IMR-90 (cell line): ENCODE measurements at places on chromosomes 1 and 21. TPM values are rescaled to one million over a fixed set of nuclear protein-coding genes. Genes with fewer than 3 reads are reported as not detected.

CRTC2 gene
- 1.9 and 2.7 TPM in 2 replicates for total RNA-seq

DNA sequence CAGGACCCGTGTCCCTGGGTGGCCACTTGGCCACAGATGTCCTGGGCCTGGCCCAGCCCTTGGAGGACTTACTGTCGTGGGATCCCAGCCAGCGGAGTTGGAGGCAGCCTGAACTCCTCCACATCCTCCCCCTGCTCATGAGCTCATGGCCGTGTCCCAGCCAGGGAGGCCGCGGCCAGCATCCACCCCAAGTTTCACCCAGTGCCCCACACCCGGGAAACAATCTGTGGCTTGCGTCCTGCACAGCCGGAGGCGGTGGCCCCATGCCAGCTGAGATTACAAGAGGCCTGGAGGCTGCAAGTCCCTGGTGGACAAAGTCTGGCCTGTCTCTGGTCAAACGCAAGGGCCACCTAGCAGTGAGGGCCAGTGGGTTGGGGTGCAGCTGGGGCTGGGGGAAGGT, 27.5 kb upstream of the TMEM52 start:
- DNase-seq = peak; percentile 7
- H3K4me1 ChIP-seq = no peaks in the 10 kb centered on the region
- peaks cover 36% of the 10 kb centered on the region for H3K27me3 ChIP-seq
- H3K27ac ChIP-seq = no peak overlapping the region
- H3K36me3 ChIP-seq = no peaks in the 10 kb centered on the region
- H3K4me3 ChIP-seq = no peak overlapping the region

- no peak overlapping the region; the same call in 1 of the 2 replicates for H3K27ac ChIP-seq
- peaks cover 18% of the 10 kb centered on the region for H3K4me1 ChIP-seq
- no peak for DNase-seq
- no peaks in the 10 kb centered on the region for H3K36me3 ChIP-seq
These were observed 18.5 kb upstream of the SAMD11 start for GRCh38 chr1:905071-905749.

MIXL1 gene
- not detected in 2 replicates for total RNA-seq

S100A1 gene
- 0.18 TPM in 1 of 2 replicates, not detected in the other for total RNA-seq

CA14 gene
- total RNA-seq = not detected in 2 replicates

DNA sequence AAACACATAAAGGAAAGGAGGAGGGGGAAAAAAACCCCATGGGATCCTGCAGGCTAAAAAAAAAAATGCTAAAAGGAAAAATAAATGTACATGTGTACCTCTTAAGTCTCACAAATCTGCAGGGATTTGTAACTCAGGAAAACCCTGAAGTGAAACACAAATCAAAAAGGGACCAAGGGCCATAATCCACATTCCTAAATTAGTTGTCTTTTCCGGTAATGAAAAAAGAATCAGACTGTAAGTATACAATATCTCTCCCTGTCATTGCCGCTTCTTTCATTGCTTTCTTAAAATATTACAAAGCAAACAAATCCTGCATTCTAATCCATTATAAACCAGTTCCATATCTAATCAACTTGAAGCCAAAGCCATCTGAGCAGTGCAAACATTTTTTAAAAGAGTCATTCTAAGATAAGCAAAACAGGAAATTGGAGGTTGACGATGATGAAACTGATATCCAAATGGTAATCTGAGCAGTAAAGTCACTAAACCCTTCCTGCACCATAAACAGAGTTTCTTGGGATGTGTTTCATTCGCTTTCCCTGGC, 58.7 kb upstream of the SIM2 start:
- DNase-seq = peak; percentile 23
- H3K27ac ChIP-seq = no peak overlapping the region
- peaks cover 5% of the 10 kb centered on the region; the same call in 1 of the 2 replicates for H3K27me3 ChIP-seq
- H3K4me3 ChIP-seq = no peak overlapping the region

DNA sequence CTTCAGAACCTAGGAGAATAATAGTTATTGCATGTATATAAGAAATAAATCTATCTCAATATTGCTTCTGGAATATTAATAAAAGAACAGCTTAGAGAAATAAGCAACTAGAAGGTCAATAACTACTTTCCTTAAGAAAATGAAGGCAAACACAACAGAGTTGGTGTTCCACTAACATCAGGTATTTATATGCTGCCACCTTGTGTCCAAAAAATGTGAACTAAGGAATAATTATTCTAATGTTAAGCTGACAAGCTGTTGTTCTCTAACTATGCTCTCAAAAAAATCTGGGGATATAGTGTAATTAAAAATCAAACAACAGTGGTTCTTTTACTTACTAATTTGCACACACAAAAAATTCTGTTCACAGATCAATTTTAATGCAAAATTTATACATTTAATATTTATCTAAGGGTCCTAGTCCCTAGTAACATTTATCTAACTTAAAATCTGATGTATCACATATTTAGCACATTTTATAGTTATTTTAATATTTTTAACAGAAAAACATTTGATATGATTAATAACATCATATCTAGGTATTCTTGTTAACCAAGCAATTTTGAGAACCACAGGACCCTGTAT, 39.6 kb downstream of the UCHL5 start:
- no peak overlapping the region for H3K4me3 ChIP-seq
- no peak overlapping the region for H3K27ac ChIP-seq
- peak; percentile 64 for DNase-seq
- no peaks in the 10 kb centered on the region for H3K27me3 ChIP-seq
- peaks cover 1% of the 10 kb centered on the region; the same call in 1 of the 2 replicates for H3K36me3 ChIP-seq
- H3K4me1 ChIP-seq = no peaks in the 10 kb centered on the region

GRCh38 chr21:33648555-33648954, 6.3 kb downstream of the ITSN1 start:
- H3K36me3 ChIP-seq = no peaks in the 10 kb centered on the region; the same call in 1 of the 2 replicates
- H3K27me3 ChIP-seq = no peaks in the 10 kb centered on the region
- DNase-seq = no peak
- no peak overlapping the region for H3K4me3 ChIP-seq
- H3K27ac ChIP-seq = no peak overlapping the region

DNA sequence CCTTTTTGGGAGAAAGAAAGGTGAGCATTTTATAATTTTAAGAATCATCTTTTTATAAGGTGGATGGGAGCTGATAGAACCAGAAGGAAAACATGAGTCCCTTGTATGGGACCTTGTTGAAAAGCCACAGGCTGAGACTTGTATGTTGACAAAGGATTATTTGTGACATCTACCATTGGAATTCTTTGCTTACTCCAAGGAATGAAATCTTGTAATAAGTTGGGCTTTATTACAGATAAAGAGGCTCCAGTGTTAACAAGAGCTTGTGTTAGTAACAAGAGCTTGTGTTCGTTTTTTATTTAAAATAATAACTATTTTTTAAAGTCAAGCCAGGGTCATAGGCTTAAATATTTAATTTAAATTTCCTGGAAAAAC, 201.1 kb upstream of the CHRM3 start:
- H3K4me1 ChIP-seq = no peaks in the 10 kb centered on the region
- H3K27me3 ChIP-seq = no peaks in the 10 kb centered on the region
- H3K36me3 ChIP-seq = no peaks in the 10 kb centered on the region
- DNase-seq = no peak
- no peak overlapping the region for H3K4me3 ChIP-seq

OR2L2 gene
- not detected in 2 replicates for total RNA-seq

DNA sequence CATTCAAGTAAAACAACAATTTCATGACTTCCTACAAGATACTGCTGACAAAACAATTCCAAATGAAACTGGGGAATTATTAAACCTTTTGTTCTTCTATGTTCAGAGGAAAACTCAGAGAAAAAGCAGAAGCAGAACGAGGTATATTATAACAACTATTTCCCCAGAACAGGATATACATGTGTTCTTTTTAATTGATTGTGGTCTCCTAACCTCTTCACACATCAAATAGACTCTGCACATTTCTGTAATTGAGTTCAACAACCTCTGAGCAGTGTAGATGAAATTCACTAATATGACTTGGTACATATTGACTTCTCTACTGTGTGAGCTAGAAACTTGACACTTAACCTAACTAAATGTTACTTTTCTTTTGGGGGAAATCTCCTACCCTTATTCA, 584.2 kb downstream of the NEGR1 start:
- no peak overlapping the region for H3K4me3 ChIP-seq
- H3K27ac ChIP-seq = no peak overlapping the region
- H3K4me1 ChIP-seq = no peaks in the 10 kb centered on the region
- no peak for DNase-seq
- no peaks in the 10 kb centered on the region for H3K27me3 ChIP-seq

DNA sequence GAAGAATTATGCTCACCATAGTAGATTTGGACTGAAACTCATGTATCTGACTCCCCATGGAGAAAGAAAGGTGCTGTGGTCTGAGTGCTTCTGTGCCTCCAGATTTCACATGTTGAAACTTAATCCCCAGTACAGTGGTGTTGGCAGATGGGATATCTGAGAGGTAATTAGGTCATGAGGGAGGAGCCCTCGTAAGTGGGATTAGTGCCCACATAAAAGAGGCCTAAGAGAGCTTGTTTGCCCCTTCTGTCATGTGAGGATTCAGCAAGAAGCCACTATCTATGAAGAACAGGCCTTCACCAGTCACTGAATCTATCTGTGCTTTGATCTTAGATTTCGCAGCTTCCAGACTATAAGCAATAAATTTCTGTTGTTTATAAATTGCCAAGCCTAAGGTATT, 150.1 kb downstream of the PLPP3 start:
- H3K27me3 ChIP-seq = no peaks in the 10 kb centered on the region
- DNase-seq = no peak
- H3K36me3 ChIP-seq = no peaks in the 10 kb centered on the region
- H3K4me3 ChIP-seq = no peak overlapping the region
- H3K4me1 ChIP-seq = peaks cover 4% of the 10 kb centered on the region; the same call in 1 of the 2 replicates

- H3K4me1 ChIP-seq = no peaks in the 10 kb centered on the region
- no peak for DNase-seq
- H3K27me3 ChIP-seq = no peaks in the 10 kb centered on the region
- no peak overlapping the region for H3K27ac ChIP-seq
- H3K4me3 ChIP-seq = no peak overlapping the region
These were observed 18.7 kb upstream of the DPH5 start for GRCh38 chr1:101044259-101044658.

DNA sequence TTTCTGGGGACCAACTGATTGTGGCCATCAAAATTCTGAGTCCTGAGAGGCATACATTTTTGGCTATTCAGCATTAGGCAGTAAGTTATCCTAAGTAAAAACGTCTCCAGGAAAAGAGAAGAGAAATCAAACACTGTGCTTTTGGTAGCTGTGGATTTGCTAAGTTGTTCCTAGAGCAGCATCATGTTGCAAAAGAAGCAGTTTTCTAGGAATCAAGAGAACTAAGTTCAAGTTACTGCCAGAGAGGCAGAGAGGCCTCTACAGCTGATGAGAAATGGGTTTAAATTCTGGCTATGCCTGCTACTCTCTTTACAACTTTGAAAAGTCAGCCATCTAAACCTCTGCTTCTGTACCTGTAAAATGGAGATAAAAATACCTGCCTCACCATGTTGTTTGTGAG, 22.8 kb downstream of the RD3 start:
- H3K4me1 ChIP-seq = no peaks in the 10 kb centered on the region
- H3K36me3 ChIP-seq = no peaks in the 10 kb centered on the region
- H3K27ac ChIP-seq = no peak overlapping the region
- DNase-seq = no peak
- H3K27me3 ChIP-seq = peaks cover 17% of the 10 kb centered on the region

- no peaks in the 10 kb centered on the region for H3K4me1 ChIP-seq
- no peak overlapping the region for H3K4me3 ChIP-seq
- no peaks in the 10 kb centered on the region for H3K36me3 ChIP-seq
- DNase-seq = no peak
- no peak overlapping the region for H3K27ac ChIP-seq
These were observed 37.3 kb downstream of the VANGL2 start for GRCh38 chr1:160437432-160438316.

- peaks cover 29% of the 10 kb centered on the region for H3K4me1 ChIP-seq
- peak; percentile 100 for DNase-seq
- H3K27ac ChIP-seq = peak overlapping the region; percentile 78
- no peaks in the 10 kb centered on the region for H3K36me3 ChIP-seq
- no peak overlapping the region for H3K4me3 ChIP-seq
These were observed 28.4 kb downstream of the JUN start for GRCh38 chr1:58755468-58755872.

GRCh38 chr1:209427277-209427676, 156.2 kb upstream of the CAMK1G start:
- H3K27me3 ChIP-seq = peaks cover 5% of the 10 kb centered on the region
- H3K4me3 ChIP-seq = no peak overlapping the region
- H3K36me3 ChIP-seq = no peaks in the 10 kb centered on the region
- H3K4me1 ChIP-seq = no peaks in the 10 kb centered on the region
- no peak overlapping the region for H3K27ac ChIP-seq

DNA sequence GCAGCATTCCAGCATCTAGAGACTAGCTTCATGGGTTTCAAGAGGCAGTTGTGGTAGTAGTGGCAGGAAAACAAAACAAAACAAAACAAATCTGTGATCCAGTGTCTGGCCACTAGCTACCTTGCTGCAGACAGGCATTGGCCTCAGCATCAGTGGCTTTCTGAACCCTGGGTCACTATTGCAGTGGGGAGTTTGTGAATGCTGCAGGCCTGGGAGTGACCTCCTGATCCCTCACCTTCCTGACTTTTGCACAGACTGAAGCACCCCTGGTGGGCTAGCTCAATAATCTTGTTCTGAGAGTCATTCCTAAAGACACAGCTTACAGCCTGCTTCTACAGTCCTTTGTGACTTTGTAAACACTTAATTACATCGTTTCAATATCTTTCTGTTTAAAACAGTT, 24.9 kb upstream of the APCS start:
- no peaks in the 10 kb centered on the region for H3K27me3 ChIP-seq
- H3K4me3 ChIP-seq = no peak overlapping the region
- no peaks in the 10 kb centered on the region for H3K4me1 ChIP-seq
- DNase-seq = no peak
- H3K27ac ChIP-seq = no peak overlapping the region

CHI3L1 gene
- total RNA-seq = 0.28 TPM in 1 of 2 replicates, not detected in the other

DNA sequence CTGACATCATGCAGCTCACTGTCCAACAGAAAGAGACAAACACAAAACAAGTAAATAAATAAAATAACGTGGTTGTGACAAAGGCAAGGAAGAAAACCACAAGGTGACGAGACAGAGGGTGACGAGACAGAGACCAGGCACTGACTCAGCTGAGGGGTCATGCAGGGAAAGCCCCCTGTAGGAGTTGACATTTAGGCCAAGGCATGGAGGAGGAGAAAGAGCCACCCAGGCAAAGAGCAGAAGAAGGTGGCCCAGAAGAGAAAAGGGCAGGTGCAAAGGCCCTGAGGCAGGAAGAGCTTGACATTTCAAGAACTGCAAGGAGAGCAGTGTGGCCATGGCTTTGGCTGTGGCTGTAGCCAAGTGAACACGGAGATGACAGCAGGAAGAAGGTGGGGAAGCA, 65.1 kb upstream of the ID3 start:
- no peaks in the 10 kb centered on the region for H3K36me3 ChIP-seq
- no peak for DNase-seq
- peaks cover 16% of the 10 kb centered on the region for H3K27me3 ChIP-seq
- no peak overlapping the region for H3K27ac ChIP-seq
- no peak overlapping the region for H3K4me3 ChIP-seq
